Fibroblast of lung (primary cell): ENCODE measurements at places on chromosomes 1 and 21.

DNA sequence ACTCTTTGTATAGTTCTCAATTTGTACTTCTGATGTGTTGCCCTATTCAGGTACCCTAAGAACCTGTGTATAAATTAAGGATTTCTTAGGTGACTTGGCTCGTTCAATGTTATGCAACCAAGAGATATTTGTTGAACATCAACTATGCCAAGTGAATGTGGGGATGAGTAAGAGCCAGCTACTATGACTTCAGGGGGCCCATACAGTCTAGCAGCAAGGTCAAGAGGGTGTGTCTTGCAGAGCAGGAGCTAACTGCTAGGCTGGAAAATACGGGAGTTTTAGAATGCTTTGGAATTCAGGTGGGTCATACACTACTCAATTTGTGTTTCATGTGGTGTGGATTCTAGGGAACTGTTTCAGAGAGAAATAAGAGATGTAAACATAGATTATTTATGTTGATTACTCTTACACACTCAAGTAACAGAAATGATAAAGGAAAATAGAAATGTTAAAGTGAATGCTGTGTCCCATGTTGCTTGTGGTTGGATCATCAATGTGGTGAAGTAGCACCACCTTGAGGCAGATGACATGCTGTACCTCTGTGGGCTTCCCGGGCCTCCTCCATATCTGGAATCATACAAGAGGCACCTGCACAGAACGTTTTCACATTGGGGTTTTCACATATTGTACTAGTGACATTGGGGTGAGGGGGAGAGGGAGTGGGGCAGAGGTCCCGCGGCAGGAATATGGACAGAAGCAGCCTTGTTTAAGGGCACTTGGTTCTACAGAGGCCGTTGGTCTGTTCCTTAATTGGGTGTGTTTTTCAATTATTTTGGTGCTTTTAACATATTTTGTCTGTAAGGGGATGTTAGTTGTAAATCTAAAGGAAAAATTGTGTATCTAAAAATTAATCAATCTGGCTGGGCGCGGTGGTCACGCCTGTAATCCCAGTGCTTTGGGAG is 12.4 kb downstream of the ARPC5 start:
- peak; percentile 55 for DNase-seq

DNA sequence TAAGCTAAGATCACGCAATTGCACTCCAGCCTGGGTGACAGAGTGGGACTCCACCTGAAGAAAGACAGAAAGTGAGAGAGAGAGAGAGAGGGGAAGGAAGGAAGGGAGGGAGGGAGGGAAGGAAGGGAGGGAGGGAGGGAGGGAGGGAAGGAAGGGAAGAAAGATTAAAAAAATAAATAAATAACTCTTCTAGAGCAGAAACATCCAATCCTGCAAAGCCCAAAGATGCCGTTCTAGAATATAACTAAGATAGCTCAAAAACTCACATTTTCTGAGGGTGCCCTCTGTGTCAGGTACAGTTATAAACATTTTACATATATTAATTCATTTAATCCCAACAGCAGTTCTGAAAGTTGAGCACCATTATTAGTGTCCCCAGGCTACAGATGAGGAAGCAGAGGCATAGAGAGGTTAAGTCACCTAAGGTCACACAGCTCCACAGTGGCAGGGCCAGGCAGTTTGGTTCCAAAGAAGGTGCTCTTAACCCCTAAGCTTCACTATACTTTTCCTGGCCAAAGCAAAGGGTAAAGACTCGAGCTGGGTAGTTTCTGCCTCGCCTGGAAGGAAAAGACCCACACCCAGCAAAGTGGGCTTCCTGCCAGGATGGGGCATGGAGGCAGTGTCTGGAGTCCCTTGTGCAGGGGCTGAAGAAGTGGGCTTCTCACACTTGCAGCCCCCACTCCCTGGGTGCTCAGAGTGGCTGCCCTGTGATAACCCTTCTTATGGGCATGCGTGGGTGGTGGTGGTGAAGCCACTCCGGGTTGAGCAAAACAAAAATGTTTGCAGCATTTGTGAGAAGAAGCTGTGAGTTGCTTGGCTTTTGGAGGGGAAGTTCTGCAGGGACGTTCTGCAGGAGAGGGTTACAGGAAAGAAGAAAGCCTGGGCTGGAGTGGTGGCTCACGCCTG is 7.9 kb upstream of the PIK3CD start:
- no peak for DNase-seq

DNA sequence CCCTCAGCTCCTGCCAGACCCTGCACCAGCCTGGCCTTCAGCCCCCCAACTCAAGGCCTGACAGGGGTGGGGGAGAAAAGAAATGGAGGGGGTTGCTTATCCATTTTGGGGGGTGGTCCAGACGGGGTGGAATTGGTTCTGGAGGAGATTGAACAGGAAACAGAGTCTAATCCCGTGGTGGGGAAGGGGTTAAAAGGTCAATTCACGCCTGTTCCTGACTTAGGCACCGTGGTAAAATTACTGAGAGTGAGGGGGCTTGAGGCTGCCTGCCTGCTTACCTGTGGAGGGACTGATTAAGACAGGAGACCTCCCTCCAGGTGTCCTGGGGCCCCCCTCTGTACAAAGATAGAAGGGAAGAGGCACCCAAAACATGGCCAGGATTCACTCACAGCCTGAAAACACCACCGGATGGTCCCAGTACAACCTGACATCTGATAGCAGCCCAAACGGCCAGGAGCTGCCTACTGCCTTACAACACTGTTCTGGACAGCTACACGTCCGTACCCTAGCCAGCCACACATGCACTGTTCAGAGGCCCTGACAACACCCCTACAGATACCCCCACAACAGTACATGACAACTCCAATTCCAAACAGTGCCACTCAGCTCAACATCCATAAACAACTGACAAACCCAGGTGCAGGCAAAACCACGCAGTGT is 31.8 kb downstream of the AHDC1 start:
- DNase-seq: no peak

- no peak for DNase-seq
Observed at GRCh38 chr1:116493484-116494352, 77.1 kb downstream of the CD58 start.

GRCh38 chr1:225508538-225509375 is 80.9 kb upstream of the LBR start:
- DNase-seq: peak; percentile 99

GRCh38 chr1:105652109-105652508 is 1404.4 kb upstream of the PRMT6 start:
- DNase-seq: no peak

- peak; percentile 58 for DNase-seq
Observed at GRCh38 chr1:224730540-224730939, 114.4 kb downstream of the CNIH3 start.

DNA sequence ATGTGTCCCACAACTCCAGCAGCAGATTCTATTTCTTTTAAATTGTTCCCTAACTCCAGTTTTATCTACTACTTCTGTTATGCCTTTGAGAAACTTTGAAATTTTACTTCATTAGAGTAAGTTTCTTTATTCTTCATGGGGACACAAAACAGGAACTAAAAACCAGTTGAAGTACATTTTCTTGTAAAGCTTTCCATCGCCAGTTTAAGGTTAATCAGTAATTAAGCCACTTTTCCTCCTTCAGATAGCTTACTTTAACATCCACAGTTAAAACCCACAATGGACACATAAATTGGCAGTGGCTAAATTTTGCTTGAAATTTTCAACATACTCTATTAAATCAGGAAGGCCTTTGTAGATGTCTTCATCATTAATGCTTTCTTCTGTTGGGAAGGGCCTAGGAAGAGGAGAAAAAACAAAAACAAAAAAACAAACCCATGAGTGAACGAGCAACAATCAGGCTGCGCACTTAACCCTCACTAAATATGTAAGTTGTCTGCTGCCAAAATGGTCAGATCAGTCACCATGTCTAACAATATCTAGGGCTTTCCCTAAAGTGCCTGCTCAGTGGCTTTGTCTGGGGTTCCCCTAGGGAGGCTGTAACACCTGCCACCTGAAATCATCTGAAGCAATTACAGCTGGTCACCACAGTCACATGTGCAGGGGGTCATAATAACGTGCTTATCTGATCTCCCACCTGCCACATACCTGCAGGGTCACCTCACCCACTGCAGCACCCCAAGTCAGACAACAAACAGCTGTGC is 187.9 kb downstream of the VAV3 start:
- DNase-seq: no peak

DNA sequence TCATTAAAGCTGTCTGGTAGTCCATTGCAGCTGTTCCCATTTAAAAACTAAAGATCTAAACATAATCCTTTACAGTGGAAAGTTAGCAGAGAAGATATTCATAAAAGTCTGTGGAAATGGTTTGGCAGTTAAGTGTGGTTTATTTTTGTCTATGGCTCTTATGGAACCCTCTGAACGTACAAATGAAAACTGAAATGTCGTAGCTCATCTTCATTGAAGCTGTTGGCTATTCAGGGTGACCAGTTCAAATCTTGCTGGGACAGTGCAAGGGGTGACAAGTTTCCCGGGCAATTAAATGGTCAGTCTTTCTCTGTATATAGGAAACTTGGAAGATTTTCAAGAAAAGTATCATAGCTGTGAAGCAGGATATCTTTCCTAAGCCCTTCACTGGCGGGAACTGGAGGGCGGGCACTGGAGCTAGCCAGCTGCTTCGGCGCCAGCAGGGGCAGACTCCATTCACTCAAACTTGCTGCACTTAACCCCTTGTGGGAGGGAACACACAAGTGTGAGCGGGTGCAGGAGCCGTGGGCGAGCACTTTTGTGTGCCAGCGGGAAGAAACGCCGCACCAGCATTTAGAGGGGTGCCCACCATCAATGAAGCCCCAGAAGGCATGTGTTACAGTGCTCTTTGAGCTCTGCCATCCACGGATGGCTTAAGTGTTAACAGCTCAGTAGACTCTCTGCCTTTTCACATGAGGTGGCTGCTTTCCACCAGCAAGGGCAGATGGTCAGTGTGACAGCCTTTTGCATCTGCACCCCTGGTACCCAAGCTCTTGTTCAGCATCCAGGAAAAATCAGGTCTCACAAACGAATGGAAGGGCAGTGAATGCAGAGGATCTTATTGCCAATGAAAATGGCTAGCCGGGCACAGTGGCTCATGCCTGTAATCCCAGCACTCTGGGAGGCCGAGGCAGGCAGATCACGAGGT is 232.1 kb upstream of the KAZN start:
- peak; percentile 54 for DNase-seq

DNA sequence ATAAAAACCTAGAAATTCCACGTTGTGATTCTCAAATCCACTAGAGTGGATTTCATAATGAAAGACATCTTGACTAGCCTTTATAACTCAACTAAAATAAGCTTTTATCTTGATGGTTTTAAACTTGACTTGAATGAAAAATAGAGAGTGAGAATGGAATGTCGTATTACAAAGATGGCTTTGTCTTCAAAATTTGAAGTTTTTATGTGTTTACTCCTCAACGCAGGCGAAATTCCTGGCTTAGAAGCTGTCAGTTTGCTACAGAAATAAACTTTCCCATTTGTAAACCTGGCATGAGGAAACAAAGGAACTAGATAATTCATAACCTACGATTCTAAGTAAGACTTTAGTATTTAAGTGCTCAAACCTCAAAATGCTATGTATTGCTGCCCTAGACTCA is 90.0 kb upstream of the KRTAP19-8 start:
- no peak for DNase-seq

- no peak for DNase-seq
Observed at GRCh38 chr1:52191395-52191965, 49.6 kb downstream of the ZFYVE9 start.

- DNase-seq: no peak
Observed at GRCh38 chr1:228983231-228983660, 248.0 kb downstream of the RHOU start.

GRCh38 chr1:227998374-227999055 is 8.3 kb upstream of the WNT3A start:
- DNase-seq: no peak

- DNase-seq: peak; percentile 62
Observed at GRCh38 chr1:198601936-198602889, 36.6 kb upstream of the PTPRC start.

DNA sequence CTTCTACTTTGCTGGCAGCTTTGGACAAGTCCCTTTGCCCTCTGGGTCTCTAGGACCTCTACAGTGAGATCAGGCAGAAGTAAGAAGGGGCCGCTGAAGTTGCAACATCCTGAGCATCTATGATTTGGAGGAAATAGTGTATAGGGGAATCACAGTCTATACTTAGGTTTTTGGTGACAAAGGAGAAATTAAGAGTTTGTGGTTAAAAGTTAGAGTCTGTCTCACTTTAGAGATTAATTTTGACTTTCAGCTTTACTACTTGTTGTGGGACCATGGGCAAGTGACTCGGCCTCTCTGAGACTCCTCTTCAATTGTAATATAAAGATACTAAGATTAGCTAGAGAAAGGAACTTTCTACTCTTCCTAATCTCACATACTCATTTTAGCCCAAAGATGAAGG is 33.1 kb upstream of the LMX1A start:
- DNase-seq: no peak

DNA sequence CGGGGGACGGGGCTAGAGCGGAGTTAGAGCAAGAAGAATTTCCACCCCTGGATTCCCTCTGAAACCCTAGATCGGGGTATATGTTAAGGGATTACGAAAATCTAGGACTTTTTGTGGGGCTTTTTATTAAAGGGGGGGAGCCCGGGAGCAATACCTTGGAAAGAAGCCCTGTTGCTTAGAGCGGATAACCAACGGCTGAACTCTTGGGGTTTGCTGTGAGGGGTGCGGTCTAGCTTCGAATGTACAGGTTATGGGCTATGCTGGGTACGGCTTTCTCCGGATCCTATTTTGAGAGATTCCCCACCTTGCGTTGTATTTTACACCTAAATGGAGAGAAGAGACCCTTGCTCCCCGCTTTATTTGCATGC is 626 bp downstream of the DYRK3 start:
- no peak for DNase-seq

GRCh38 chr1:159925719-159926078 is 392 bp upstream of the TAGLN2 start:
- no peak for DNase-seq

DNA sequence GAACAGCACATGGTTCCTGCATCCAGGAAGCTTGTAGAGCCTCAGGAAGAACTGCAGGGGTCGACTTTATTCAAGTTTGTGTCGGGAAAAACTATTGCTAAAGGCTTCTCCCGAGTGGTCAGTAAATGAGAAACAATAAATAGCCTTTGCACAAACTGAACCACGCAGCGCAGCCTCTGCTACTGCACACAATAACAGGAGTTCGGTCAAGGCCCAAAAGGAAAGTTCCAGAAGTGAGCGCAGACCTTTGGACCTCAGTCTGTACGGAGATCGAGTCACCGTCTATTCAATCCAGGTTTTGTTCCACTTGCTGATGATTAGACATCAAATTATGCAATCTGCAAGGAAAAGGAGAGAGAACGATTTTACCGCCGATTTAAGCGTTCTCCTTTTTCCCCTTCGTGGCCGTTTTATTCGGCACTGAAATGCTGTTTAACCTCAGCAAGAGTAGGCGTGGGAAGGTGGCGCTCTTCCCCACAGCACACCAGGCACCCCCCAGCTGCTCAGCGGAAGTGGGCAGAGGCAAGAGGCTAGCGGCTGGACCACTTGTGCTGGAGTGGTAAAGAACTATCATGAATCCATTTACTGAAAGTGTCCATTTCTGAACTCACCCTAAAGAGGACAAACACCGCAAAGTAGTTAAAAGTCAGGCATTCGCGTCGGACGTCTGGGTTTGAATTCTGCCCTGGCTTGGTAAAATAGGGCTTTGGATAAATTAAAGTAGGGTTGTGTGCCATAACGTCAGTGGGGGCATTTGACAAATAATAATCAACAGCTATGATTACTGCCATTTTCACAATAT is 6.1 kb upstream of the LHX8 start:
- no peak for DNase-seq
